ENCODE measurements at places on chromosomes 5 and 9.
A peak's percentile ranks its signal among the peaks of the same experiment; 100 is the strongest.

- DNase-seq: no peak
Measured at GRCh38 chr5:133385346-133385745, 227.0 kb downstream of the FSTL4 start.

DNA sequence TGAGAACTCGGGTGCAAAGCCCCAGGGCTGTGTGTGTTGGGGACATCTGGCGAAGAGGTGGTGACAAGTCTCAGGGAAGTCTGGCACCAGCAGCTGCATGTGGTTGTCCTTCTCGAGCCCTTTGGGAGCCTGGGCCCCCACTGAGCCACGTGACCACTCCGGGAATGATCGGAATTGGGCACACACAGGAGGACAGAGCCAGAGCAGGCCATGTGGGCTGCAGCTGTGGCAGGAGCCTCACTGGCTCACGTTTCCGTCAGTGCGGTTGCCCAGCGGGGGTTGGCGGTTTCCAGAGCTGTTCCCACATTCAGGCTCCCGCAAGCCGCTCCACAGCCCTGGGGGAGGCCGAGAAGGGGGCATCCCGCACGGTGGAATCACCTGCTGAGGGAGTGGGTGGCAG is 6.8 kb upstream of the CEL start:
- DNase-seq: no peak

DNA sequence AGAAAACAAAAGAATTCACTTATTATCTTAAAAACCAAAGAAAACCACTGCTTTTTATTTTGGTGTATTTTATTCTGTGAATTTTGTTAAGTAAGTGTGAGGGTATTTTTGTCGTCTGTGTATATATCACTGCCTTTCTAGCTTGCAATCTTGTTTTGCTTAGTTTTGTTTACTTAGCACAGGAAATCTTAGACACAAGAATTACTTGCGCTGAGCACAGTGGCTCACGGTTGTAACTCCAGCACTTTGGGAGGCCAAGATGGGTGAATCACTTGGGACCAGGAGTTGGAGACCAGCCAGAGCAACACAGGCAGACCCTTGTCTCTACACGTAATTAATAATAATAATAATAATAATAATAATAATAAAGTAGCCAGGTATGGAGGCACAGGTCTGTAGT is 230.3 kb downstream of the PAPPA start:
- DNase-seq: no peak

GRCh38 chr5:74476819-74477453 is 163.6 kb downstream of the ENC1 start:
- DNase-seq: no peak

- DNase-seq: peak; percentile 65
Measured at GRCh38 chr9:37449862-37450632, 15.2 kb downstream of the ZBTB5 start.

DNA sequence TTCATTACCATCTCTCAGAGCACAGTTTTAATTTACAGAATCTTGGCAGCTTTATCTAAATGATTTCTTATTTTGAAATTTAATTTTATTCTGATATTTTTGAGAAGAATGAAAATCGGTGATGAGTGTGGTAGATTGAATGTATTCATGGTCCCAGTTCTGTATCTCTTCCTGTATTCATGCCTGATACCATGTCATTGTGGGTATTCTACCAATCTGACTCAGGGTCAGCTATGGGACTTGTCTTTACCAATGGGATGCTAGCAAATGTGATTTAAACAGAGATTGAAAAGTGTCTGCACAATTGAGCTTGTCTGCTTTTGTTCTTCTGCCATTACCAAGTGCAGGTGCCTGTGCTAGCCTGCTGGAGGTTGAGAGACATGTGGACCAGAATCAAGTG is 17.8 kb upstream of the ZNF618 start:
- DNase-seq: no peak

GRCh38 chr9:32306006-32306405 is 78.4 kb upstream of the ACO1 start:
- DNase-seq: no peak

GRCh38 chr5:67100301-67100700 is 96.3 kb downstream of the CD180 start:
- no peak for DNase-seq

GRCh38 chr5:72539038-72539437 is 31.8 kb upstream of the ZNF366 start:
- no peak for DNase-seq

DNA sequence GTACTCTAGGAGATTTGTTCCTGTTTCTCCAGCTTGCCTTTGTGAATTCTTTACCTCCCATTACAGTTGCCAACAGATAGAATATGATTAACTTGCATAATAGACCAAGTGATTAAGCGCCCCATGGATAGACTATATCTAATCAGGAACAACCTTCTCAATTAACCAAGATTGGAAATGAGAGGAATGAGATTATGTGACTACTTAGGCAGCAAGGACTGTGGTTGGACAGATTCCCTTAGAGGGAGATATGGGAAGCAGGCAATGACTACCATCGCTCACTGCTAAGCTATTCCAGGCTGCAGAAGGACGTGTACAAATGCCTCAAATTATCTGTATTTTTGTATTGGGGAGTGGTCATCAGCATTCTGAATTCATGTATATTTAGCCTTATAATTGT is 278.1 kb upstream of the DAB2 start:
- no peak for DNase-seq

DNA sequence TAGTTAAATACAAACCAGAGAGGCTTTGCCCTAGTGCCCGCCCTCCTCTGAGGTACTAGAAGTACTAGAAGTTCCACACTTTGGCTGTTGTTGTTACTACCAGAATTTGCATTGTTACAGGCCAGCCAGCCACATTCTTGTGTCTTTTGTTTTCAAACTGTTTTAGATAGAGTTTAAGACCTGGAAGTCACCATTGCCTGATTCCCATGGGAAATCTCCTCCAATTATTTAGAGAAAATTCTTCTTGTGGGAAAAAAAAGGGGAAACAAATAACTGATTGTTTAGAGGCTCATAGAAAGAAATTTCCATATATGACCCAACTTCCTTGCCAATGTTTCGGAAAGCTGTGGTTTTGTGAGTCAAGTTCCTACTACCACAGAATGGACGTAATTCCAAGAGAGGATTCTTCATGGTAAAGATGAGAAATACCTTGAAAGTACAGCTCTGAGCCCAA is 252.2 kb downstream of the GOLPH3 start:
- DNase-seq: no peak

DNA sequence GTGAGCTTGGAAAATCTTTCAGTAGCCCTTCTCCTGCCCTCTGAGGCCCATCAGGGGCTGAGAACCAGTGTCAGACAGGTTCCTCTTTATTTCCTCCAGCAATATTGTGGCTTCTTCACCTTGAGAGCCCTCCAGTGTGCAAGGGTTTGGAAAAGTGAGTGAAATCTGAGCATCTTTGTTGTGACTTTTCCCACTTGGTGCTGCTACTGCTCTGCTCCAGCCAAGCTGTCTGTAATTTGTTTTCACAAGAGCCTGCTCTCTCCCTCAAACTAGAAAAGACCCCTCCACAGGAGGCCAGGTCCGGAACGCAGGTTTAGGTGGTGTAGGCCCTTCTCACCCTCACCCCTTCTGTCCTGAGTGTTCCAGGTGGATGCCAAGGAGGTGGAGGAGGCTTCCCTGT is 57.4 kb upstream of the SPRY4 start:
- DNase-seq: no peak

DNA sequence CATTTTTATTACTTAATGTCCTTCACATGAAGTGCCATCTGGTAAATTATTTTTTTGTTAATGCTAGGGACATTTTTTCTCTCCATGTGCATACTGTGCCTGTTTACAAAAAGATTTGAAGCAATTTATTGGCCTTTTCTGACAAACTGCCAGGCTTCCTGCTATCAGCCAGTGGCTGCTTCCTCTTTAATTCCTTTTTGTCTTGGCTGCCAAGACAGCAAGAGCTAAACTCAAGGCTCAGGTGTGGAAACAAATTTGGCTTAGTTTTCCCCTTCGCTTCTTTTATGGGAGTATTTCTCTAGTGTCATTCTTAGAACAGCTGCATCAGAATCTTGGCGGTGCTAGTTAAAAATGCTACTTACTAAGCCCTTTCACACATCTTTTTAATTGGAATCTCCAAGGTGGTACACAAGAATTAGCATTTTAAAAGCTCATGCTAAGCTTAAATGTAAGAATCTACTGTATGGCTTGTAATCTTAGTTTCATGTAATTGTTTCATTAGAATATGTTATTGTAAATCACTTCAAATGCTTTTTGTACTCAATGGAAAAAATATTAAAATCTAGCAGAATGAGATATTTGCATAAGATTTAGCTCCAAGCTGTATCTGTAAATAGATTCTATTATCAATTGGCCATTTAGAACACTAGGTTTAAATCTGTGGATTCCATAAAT is 134.2 kb upstream of the RASGRF2 start:
- peak; percentile 44 for DNase-seq

DNA sequence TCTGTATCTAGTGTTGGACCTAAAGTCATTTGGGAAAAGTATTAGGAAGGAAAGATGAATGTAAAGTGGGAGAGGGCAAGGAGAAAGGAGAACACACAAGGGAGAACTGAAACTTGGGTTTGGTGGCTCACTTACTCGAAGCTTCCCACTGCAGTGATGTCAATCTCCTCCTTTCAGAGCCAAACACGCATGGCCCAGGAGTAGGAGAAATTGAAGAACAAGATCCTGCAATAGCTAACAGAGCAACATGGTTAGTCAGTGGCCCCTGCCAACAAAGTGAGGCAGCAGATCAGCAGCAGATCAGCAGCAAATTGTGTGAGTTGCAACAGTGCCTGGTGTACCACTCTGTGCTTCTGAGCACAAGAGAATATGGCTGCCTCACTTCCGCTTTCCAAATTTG is 366.4 kb downstream of the PSAT1 start:
- DNase-seq: no peak

DNA sequence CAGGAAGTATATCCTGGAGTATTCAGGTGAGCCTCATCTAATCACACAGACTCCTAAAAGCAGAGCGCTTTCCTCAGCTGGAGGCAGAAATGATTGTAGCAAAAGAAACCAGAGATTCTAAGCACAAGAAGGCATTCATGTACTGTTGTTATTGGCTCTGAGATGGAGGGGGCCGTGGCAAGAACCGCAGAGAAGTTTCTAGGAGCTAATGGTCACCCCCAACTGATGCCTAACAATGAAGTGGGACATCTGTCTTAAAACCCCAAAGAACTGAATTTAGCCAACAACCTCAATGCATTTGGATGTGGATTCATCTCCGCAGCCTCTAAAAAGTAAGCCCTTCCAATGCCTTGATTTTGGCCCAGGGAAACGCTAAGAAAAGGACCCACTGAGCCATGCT is 76.3 kb downstream of the ADAMTSL1 start:
- no peak for DNase-seq

DNA sequence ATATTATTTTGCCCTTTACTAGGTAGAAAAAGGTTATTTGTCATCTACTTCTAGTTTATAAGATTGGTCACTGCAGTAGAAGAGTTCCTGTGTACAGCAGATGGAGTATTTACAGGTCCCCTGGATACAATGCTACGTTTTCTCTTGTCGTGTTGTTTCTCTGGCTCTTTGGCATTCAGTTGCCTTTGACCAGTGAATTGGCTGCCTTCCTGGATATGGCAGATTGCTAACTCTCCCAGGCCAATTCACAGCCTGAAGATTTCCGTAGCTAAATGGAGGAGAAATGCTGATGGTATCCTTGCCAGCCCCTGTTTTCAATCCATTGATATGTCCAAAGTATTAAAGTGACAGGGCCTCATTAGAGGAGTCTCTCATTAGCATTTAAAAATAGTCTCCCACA is 32.5 kb upstream of the GNAQ start:
- DNase-seq: no peak

GRCh38 chr5:169429044-169429443 is 128.1 kb upstream of the SLIT3 start:
- no peak for DNase-seq

GRCh38 chr9:130110596-130111021 is 56.9 kb downstream of the GPR107 start:
- no peak for DNase-seq

GRCh38 chr5:7039074-7039473 is 325.8 kb downstream of the TENT4A start:
- no peak for DNase-seq

- no peak for DNase-seq
Measured at GRCh38 chr9:134408389-134408788, 82.1 kb downstream of the RXRA start.

DNA sequence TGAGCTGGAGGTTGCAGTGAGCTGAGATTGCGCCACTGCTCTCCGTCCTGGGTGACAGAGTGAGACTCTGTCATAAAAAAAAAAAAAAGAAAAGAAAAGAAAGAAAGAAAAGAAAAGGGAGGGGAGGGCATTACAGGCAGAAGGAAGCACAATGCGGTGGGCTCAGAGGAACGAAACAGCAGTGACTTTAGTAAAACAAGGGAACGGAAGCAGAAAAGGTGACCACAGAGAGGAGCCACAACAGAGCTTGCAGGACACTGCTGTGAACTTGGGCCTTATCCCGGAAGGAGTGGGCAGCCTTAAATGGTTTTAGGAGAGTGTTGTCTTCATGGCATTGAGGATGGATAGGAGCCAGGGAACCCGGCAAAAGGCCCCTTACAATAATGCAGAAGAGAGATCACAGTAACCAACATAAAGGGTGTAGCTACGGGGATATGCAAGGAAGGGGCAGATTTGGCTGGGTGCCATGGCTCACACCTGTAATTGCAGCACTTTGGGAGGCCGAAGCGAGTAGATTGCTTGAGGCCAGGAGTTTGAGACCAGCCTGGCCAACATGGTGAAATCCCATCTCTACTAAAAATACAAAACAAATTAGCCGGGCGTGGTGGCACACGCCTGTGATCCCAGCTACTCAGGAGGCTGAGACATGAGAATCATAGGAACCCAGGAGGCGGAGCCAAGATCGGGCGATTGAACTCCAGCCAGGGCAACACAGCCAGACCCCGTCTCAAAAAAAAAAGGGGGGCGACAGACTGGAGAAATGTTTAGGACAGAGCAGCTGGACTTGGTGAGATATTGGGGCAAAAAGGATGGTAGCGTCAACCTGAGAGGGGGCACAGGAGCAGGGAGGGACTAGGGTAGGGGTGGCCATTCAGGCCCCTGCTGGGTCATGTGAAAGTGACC is 83.9 kb upstream of the ZBTB43 start:
- no peak for DNase-seq

DNA sequence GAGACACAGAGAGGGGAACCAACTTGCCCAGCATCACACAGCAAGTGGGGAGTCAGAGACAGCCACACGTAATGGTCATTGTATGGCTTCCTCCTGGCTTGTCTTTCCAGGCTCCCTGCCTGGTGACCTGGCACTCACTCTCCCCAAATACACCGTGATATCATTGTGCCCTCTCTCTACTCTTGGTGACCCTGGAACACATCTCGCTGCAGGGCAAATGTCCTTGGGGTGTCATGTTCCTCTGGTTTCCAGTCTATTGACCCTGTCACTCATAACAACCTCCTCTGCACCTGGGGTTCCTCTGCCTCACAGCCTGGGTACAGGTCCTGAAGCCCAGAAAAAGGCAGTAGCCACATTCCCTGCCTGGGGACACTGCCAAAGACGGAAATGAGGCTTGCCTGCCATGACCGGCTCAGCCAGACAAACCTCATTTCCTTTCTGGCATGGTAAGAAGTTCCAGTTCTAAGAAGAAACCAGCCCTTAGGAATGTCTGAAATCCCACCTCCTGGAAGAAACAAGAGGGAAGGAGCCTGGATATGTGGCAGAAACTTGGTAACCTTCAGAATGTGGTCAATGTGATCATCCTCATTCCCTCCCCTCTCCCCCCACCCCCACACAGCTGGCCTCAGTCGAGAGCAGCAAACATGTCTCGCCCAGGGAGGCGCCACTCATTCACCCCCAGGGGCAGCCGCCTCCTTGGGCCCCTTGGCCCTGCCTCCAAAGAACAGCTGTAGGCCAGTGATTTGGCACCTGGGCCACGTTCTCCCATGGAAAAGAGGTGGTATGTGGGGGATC is 30.6 kb upstream of the SMU1 start:
- no peak for DNase-seq

GRCh38 chr5:6829150-6829784 is 116.0 kb downstream of the TENT4A start:
- no peak for DNase-seq

Measured in D341Med (cell line).